ENCODE measurements at places on chromosomes 13 and 19.

GRCh38 chr13:44271031-44271455, 102.6 kb upstream of the SERP2 start:
- no peak for DNase-seq

GRCh38 chr19:30318936-30319335, 53.2 kb upstream of the ZNF536 start:
- DNase-seq, result no peak

DNA sequence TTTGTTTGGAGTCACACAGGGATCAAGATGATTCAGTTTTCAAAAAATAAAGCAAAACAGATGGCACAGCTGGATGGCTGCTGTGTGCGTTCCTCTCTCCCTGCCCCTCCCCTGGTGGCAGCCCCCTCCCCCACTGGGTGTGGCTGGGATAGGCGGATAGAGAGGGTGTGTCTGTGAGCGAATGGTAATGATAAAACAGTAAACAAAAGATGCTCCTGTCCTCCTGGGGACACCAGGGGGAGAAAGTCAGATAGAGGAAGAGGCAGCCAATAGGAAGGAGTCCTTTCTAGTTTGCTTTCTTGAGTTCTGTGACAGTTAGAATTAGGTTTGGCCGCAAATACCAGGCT, 6.5 kb downstream of the TMEM255B start:
- DNase-seq, result no peak

GRCh38 chr19:1651568-1652291, 685 bp downstream of the TCF3 start:
- no peak for DNase-seq

DNA sequence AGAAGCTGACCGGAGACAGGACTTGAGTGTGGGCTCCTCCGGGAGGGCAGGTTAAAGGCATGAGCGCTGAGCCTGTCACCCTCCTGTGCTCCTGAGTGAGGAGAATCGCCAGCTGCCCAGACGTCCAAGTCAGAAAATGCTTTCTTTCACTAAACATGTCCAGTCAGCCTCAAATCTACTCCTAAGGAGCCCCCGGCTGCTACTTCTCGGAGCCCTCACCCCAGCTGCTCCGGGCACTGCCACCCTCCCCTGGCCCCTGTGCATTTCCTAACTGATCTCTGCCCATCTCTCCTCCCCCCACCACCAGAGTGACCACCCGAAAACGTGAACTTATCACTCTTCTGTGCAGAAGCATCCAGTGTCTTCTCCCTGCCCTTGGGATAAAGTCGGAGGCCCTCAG, 277.5 kb upstream of the SOX1 start:
- DNase-seq, result no peak

DNA sequence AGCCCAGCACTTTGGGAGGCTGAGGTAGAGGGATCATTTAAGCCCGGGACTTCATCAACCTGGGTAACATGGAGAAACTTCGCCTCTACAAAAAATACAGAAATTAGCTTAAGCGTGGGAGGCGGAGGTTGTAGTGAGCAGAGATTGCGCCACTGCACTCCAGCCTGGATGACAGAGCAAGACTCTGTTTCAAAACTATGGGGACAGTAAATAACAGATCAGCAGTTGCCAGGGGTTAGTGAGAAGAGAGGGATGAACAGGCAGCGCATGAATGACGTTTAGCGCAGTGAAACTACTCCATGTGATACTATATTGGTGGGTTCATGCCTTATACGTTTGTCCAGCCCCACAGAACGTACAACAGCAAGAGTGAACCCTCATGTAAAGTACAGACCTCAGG, 7.1 kb upstream of the ICAM3 start:
- DNase-seq, result no peak

DNA sequence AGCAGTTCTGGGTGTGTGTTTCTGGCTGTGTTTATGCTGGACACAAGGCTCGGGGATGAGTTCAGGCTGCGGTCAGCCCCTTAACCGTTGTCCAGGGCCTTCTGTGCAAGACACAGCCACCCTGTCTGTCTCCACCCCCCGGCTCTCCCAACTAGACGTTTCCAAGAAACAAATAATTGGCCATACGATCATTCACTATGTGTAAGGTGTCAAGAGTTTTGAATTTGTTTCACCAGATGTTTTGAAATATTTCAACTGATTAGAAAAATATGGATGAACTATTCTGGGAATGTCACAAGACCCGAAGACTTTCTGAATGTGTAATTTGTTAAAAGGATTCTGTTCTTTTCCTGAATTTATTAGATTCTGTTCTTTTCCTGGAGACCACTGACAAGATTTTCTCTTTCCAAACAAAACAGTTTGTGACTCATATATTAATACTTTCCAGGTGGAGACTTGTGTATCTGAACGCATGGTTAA, 318.2 kb downstream of the MYO16 start:
- DNase-seq, result no peak

- DNase-seq, result no peak
Observed at GRCh38 chr13:34611671-34612070, 330.4 kb upstream of the NBEA start.

DNA sequence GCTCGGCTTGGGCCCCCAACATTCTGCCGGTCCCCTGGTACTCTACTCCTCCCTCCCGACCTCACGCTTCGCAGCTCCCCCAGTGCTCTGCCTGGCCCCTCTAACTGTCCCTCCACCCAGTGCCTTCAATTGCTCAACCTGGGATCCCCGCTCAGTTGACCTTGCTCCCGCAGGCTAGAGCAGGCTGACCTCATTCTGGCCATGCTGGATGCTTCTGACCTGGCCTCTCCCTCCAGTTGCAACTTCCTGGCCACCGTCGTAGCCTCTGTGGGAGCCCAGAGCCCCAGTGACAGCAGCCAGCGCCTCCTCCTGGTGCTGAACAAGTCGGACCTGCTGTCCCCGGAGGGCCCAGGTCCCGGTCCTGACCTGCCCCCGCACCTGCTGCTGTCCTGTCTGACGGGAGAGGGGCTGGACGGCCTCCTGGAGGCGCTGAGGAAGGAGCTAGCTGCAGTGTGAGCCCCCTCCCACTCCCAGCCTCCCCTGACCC, 3.6 kb downstream of the GTPBP3 start:
- DNase-seq, result no peak

- no peak for DNase-seq
Observed at GRCh38 chr13:49097374-49097773, 121.7 kb downstream of the FNDC3A start.

GRCh38 chr13:80386002-80386401, 45.1 kb upstream of the SPRY2 start:
- DNase-seq, result no peak

- no peak for DNase-seq
Observed at GRCh38 chr19:31023038-31023437, 326.2 kb downstream of the TSHZ3 start.

GRCh38 chr13:45826731-45827130, 24.8 kb downstream of the SIAH3 start:
- no peak for DNase-seq

GRCh38 chr19:49136771-49137171, 17.4 kb downstream of the PPFIA3 start:
- no peak for DNase-seq

DNA sequence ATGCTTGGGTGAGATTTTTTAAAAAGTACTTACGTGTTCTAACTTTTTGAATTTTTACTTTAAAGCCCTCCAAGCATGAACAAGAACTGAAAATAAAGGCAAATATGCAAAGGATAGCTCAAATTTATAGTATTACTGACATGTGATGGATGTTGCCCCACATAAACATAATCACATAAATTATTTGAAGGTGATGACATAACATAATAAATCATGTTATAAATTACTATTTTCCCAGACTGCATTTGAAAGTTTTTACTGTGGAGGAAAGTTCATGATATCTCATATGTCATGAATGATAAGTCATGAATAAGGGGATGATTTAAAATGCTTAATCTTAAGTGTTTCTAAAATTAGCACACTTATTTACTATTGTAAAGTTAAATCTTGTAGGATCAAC, 705.7 kb upstream of the SLITRK1 start:
- no peak for DNase-seq

DNA sequence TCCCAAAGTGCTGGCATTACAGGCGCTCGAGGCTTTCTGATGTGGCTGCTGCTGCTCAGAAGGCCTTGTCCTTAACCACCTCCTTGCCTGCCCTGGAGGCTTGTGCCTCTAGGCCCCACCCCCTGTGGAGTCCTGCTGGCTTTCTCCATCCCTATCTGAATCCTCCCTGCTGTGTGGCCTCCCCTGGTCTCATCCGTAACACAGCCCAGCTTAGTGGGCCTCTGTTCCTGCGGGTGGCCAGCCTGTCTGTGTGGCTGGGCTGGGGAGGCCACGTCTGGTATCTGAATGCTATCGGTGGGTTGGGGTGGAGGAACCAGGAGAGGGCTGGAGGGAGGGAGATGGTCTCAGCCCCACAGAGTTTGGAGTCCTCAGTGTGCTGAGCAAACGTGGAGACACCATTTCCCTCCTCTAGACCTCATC, 4.7 kb downstream of the RPL28 start:
- no peak for DNase-seq

- DNase-seq, result no peak
Observed at GRCh38 chr19:8506402-8506957, 4.0 kb upstream of the PRAM1 start.

- no peak for DNase-seq
Observed at GRCh38 chr19:412356-413355, 3.7 kb upstream of the C2CD4C start.

DNA sequence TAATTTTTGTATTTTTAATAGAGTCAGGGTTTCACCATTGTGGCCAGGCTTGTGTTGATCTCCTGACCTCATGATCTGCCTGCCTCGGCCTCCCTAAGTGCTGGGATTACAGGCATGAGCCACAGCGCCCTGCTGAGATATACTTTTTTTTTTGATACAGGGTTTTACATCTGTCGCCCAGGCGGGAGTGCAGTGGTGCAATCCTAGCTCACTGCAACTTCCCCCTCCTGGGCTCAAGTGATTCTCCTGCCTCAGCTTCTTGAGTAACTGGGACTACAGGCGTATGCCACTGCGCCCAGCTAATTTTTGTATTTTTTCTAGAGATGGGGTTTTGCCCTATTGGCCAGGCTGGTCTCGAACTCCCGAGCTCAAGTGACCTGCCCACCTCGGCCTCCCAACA, 2.0 kb downstream of the COLGALT1 start:
- DNase-seq, result no peak

- DNase-seq, result no peak
Observed at GRCh38 chr19:42062381-42062780, 7.6 kb downstream of the GRIK5 start.

GRCh38 chr13:29587645-29588044, 7.8 kb downstream of the SLC7A1 start:
- no peak for DNase-seq

GRCh38 chr13:55761986-55762385, 1378.7 kb upstream of the PRR20A start:
- no peak for DNase-seq

DNA sequence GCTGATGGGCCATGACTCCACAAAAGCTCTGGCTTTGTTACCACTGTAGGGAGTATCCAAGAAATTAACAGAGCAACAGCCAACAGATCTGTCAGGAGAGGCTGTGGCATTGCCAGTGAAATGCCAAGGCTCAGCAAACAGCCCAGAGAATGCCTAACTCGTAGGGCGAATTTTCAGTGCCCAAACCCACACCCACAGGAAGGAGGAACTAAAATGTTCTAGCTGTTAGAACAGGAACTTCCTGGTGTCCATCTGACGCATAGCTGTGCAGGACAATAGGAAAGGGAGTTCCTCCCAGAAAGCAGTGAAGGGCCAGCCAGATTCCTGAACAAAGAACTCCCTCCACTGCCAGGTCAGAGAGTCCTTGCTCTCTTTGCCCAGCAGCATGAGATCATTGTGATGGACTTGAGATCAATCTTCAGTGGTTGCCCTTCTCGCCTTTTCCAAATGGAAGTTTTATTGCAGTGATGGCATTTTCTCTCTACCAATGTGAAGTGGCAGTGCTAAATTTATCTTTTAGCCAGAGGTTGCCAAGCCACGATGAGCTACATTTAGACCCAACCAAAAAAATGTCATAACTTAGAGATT, 224.2 kb upstream of the STARD13 start:
- DNase-seq, result no peak

DNA sequence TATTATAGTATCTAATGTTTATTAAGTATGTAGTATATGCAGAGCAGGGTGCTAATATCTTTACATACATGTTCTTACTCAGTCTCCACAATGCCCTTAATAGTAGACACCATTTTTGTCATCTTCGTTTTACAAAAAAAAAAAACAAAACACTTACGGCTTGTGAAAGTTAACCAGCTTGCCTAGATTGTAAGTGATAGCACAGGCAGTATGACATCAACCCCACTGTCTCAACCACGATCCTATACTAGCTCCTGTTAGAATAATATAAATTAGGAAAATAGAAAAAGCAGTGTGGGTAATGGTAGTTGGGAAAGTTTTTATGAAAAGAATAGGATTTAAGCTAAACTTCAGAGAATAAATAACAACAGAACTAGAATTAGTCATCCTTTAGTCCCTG, 34.3 kb downstream of the MICU2 start:
- no peak for DNase-seq
